ENCODE measurements at places on chromosomes 4 and X.

- no peak for DNase-seq
These were observed 54.0 kb upstream of the PLAC1 start for GRCh38 chrX:134712272-134712671.

DNA sequence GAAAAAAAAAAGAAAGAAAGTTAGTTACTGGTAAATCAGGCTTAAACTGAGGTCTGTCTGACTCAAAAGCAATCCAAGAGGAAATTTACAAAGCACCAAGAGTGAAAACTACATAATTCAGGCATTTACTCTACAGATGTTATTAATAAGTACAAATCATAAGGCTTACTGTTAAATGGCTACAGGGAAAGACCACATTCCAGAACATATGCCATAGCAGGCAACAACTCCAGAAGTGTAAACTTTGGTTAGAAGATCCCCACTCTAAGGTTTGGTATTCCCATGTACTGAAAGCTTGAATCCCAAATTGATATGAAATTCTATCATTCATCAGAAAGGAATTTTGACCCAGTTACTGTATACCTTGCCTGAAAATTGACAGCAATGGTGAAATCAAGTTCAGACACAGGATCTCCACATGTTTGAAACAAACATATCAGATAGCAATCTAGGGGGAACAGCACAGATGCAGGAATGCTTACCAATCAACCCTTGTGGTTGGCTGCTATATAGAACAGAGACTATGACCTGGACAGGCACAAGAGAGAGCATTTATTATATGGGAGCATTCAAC, 6.6 kb downstream of the USP26 start:
- no peak for DNase-seq

DNA sequence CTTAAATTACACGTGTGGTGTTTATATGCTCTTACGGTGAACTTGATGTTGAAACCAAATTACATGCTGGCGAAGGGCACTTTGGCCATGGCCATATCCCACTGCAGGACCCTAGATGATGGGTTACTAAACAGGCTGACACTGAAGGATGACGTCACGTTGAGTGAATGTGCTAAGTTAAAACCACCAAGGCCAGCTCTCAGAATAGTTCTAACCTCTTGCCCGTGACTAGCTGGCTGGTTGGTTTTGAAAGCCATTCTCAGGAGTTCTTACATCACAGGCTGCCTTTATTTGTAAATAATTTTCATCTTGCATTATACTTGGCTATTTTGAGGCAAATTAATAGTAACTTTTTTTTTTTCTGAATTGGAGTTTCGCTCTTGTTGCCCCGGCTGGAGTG, 41.3 kb upstream of the PHEX start:
- no peak for DNase-seq

DNA sequence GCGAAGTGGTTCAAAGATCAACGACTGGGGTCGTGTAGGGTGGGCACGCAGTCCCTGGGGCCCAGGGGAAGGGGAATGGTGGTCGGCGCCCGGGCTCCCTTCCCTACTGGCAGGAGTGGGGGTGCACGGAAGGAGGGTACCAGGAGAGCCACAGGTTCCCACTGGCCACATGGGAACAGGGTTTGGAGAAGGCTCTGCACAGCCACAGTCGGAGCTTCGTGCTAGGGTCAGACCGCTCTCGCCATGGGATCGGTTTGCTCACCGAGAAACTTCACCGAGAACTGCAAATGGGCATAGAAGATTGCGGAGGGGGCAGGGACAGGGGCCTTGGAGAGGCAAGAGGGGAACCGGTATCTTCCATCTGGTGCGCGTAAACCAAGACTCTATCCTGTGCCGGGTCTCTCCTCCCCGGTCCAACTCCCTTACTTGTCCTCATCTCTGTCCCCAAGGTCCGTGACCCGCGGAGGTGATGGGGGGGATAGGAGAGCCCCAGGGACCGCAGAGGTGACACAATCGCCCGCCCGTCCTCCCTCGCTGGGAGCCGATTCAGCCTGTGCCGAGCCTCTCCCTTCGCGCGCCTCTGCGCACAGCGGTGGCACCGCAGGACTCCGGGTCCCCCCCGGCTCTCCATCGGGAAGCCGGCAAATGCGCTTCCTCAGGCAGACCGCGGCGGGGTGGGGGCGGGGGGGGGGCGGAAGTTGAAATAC, 1.0 kb downstream of the SCD5 start:
- DNase-seq = no peak

GRCh38 chrX:140709421-140709846, at the start of gene LINC00632:
LINC00632 (plus strand) TSS chrX:140709759.
- peak; percentile 84 for DNase-seq

DNA sequence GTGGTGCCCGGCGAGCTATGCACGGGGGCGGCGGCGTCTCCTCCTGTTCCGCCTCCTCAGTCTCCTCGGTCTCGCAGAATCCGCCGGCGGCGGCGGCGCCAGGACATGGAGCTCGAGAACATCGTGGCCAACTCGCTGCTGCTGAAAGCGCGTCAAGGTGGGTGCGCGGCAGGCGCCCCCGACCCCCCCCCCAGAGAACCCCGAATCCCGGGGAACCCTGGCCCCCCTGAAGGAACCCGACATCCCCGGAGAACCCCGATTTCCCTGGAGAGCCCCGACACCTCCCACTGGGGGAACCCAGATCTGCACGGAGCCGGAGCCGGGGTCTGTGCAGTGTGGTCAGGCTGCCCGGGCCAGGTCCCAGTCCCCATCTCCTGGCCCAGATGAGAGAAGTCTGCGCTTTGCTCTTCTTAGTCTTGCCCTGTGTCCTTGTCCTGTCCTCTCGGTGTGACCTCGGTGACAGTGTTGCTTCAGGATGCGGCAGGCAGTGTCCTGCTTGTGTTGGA, 648 bp downstream of the GRK4 start:
- peak; percentile 57 for DNase-seq

GRCh38 chrX:108439961-108440696, 491 bp downstream of the COL4A5 start:
- peak; percentile 1 for DNase-seq

- DNase-seq = no peak
These were observed 416.1 kb downstream of the PCDH18 start for GRCh38 chr4:137116144-137116543.
